ENCODE measurements at places on chromosomes 5 and 9.

GRCh38 chr9:69731348-69731747, 28.5 kb downstream of the PTAR1 start:
- DNase-seq: no peak

DNA sequence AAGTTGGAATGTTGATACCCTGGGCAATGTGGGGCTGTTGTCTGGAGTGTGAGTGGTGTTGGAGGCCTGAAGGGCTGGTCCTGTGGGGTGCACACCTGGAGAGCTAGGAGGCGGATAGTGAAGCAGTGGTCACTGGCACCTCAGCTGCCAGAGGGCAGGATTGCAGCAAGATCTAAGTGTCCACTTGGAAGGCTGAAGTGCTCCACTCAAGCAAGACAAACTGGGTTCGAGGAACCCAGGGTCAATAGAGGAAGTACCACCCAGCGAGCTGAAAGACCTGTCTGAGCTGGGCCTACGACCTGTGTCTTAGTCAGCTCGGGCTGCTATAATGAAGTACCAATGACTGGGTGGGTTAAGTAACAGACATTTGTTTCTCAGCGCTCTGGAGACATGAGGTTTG, 39.7 kb upstream of the TJP2 start:
- DNase-seq: no peak

DNA sequence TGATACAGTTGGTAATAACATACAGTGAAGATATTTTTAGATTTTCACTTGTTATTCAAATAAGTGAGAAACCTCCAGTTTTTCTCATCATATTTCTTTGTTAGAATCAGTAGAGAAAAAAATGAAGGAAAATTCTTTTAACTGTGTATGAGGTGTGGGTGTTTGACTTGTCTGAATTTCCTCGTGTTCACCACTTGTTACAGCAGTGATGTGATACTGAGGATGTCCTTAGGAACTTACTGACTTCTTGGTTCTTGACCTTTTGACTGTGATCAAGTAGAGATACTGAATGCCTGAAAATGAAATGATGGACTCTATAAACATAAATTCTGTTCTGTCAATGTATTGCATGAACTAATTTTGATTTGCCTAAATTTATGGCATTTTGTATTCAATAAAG, 10.7 kb downstream of the PBX3 start:
- no peak for DNase-seq

DNA sequence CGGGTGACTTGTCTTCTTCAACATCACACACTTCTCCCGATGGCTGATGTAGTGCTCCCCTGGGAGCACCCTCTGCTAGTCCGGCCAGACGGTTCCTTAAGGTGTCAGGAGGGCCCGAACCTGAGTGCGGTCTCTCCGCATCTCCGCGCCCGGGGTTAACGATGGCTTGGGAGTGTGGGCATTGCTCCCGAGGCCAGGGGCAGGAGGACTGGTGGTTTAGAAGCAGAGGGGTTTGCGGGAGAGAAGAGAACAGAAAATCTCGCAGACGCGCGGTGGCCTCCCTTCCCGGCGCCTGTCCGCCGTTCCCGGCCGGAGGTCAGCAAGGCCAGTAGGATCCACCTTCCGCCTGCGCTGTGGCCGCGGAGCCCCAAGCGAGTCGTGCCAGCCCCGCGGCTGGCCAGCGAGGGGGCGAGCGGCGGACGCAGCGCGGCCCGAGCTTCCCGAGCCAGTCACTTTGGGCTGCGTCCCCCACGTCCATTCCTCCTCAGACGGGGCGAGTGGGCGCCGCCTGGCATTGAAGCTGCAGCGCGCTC, 700 bp downstream of the CDO1 start:
- no peak for DNase-seq

DNA sequence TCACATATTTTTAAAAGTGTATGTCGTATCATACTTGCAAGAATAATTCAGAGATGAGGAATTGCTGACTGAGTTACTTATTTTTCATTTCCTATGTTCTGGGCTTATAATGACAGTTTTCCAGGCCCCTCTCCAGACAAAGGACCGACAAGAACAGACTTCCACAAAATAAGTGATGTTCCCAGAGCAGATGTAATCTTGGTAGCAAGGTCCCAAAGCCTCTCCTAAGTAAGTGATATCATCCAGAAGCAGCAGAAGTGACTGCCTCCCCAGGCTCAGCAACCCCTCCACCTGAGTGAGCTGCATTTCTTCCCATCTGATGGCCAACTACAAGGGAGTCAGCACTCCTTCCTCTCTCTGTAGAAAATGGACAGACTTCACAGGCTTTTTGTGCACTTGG, 57.1 kb downstream of the SEMA6A start:
- DNase-seq: no peak

GRCh38 chr5:25554077-25554476, 909.3 kb upstream of the CDH10 start:
- DNase-seq: no peak

GRCh38 chr9:95242613-95243012, 74.9 kb downstream of the FANCC start:
- DNase-seq: no peak

DNA sequence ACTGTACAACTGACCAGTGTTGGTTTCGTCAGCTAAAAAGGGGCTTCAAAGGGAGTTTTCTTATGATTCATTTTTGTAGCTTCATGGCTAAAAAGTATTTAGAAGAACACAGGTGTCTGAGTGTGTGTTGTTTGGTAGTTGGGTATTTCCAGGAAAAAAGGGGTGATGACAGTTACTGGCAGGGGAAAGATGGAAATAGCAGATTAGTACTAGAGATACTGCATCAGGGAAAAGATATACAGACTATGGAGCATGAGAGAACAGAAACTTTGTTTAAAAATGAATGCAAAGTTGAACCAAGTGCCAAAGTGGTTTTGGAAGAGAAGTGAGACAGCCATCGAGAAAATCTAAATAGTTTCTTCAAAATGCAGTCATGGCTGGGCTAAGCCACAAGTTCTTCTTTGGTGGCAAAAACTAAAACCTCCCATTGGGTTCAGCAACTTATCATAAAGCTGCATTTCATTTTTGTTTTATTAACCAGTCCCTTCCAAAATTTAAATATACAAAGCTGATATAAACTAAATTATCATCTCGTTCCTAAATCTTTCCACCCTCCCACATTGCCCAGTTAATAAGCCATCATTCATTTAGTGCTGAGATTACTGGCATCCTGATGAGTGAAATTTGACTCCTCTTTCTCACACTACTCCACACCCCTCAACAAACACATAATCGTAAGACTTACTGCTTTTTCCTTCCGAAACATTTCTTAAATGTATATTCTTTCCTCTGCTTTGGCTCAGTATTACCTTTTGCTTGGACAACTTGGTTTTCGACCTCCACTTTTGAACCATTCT, 33.5 kb downstream of the ELL2 start:
- no peak for DNase-seq

DNA sequence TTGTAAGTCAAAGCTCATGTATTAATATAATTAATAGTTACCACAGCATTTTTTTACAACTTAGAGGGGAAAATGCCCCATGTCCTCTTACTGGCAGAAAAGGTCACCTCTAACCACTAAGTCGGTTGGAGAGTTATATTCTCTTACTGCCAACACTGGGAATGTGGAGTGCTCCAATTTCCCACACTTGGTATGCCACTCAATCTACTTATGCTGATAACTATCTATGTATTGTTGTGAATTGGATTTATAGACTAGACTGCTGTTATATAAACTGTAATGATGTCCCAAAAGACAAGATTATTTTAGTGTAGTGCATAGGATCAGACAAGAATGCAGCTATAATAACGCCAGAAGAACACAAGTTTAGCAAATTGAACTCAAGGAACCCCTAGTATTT, 2385.2 kb upstream of the C9orf72 start:
- no peak for DNase-seq

DNA sequence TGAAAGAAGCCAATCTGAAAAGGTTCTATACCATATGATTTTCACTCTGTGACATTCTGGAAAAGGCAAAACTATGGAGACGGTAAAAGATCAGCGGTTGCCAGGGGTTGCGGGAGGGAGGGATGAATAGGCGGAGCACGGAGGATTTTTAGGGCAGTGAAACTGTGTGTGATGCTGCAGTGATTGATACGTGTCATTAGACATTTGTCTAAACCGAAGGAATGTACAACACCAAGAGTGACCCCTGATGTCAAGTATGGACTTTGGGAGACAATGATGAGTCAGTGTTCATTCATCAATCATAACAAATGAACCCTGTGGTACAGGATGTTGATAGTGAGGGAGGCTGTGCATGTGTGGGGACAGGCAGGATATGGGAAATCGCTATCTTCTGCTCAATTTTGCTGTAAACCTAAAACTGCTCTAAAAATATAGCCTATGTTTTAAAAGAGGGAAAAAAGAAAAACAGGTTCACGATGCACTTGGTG, 34.4 kb downstream of the ERGIC1 start:
- no peak for DNase-seq

GRCh38 chr5:4191041-4191440, 595.4 kb downstream of the IRX1 start:
- no peak for DNase-seq

- DNase-seq: no peak
These were observed 45.7 kb downstream of the SARDH start for GRCh38 chr9:133692364-133692985.

GRCh38 chr9:137007108-137007815, 10.9 kb upstream of the CLIC3 start:
- DNase-seq: no peak

- DNase-seq: no peak
These were observed 12.1 kb upstream of the IQGAP2 start for GRCh38 chr5:76391014-76391413.

DNA sequence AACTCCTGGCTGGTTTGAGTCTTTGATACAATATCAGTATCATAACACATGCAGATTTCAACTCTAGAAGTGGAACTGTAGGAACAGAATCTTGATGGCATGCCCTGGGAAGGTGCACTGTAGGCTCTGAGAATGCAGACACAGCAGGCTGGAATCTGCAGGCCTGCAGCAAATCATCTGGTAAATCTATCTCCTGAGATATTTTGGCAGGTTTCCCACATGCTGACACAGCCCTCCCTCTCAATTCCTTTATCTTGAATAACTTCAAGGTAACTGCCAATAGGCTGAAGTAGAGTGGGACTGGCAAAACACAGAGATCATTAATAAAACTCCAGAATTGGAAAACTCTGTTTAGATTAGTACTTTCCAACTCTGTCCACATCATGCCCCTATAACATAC, 177.8 kb upstream of the PCSK5 start:
- no peak for DNase-seq

DNA sequence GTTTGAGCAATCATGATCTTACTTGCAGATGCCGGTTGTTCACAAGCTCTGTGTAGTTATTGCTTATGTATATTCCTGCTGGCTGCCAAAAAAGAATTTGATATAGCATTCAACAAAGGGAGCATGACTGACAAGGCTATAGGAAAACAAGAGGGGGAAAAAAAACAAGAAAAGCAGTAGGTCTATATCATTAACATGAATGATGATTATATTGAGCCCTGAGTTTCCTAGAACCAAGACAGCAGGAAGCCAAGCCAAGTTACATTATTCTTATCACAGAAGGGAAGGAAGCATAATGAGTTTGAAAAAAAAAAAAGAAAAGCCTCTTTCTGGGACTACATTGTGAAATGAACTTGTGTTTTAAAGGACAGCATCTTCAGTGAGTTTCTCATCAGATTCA, 41.0 kb downstream of the TSTD2 start:
- DNase-seq: no peak

DNA sequence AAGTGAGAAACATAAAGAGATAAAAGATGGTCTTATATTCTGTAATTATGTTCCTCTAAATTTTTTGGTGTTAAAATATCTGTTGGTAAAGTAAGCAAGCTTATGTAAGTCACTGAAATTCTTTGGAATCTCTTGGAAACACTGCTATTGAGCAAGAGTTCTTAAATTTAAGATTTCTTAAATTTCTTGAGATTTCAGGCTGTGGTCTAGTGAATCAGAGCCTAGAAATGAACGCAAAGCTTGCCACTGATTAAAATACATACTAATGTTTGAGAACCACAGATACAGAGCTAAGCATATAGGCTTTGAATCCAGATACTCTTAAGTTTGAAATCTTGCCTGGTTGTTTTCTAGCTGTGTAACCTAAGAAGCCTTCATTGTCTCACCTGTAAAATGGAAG, 133.4 kb downstream of the TRPM3 start:
- DNase-seq: no peak

DNA sequence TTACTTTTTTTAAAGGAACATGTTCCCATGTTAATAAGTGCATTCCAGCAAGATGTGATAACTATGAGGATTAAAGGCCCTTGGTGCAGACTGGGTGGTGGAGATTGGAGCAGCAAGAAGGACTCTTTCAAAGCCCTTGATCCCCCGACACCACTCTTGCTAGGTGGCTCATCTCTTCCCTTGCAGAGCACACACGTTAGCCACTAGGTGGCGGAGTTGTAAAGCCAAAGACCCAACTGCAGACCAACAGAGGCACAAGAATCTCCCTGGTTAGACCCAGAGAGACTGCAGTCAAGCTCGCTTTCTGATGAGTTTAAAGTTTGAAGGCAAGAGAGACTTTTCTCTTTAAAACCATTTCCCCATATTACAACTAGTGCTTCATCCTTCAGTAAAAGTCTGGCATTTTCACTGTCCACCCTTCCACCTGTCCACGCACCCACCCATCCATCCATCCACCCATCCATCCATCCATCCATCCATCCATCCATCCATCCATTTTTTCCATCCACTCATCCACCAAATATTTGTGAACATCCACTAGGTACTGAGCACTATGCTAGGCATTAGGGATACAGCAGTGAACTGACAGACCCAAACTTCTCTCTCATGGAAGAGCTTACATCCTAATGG, 226.9 kb downstream of the MSX2 start:
- DNase-seq: peak; percentile 41

DNA sequence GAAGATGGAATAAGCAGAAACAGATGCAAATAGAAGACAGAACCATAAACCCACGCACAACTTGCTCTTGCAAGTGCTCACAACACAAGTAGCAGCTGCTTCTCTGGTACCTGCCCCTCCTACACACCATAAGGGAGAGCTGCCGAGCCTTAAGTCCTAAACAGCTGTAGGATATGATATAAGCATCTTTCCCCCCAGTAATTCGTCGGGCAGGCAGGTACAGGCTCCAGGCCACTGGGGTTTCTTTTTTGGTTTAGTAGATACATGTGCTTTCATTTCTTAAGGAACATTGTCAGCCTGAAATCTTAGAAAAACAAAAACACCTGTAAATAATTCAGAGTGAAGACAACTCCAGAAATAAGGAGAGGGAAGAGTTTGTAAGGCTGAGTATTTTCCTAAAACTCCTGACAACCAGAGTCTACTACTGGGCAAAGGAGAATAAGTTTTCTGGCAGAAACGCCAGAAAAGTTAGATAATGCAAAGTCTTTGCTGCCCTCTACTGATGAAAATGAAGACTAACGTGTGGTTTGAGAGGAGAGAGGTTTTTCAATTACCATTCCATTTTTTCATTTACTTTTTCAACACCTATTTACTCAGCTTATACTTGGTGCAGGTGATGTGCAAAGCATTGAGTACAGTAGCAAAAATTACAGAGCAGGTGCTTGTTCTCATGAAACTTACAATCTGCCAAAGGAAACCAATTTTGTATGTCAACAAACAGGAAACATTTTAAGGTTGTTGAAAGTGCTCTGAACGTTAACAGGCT, 20.1 kb upstream of the TCERG1 start:
- no peak for DNase-seq

- no peak for DNase-seq
These were observed 14.5 kb downstream of the FCN2 start for GRCh38 chr9:134895097-134895496.
